ENCODE measurements at places on chromosomes 3 and 15.
A peak's percentile ranks its signal among the peaks of the same experiment; 100 is the strongest.

- DNase-seq = no peak
These were observed 122.6 kb downstream of the LRIG1 start for GRCh38 chr3:66378256-66378655.

- no peak for DNase-seq
These were observed 7.3 kb downstream of the CCDC14 start for GRCh38 chr3:123953735-123954134.

DNA sequence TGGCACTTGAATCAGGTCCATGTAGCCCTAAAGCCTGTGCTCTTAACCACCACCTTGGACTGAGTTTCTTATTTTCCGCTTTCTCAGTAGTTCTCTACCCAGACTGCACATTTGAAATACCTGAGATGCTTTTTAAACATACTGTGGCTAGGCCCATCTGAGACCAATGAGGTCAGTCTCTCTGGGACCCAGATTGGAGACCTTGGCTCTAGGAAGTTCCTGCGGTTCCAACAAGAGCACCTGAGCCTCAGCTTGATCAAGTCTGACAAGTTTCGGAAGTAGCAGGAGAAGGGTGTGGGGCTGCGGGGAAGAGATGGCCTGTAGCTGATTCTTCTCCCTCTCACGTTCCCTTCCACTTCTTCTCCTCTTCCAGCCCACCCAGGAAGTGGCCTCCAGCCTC lies 11.5 kb upstream of the TSEN2 start:
- DNase-seq = no peak

- DNase-seq = no peak
These were observed 144.8 kb downstream of the GABRB3 start for GRCh38 chr15:26628071-26628470.

GRCh38 chr15:87881026-87881425 lies 375.5 kb downstream of the NTRK3 start:
- DNase-seq = no peak

- DNase-seq = no peak
These were observed 294.0 kb upstream of the TBC1D5 start for GRCh38 chr3:18036450-18036815.

- DNase-seq = no peak
These were observed 74.3 kb downstream of the IGF1R start for GRCh38 chr15:98722645-98723044.

GRCh38 chr15:34799149-34800101 lies 4.1 kb upstream of the ACTC1 start:
- peak; percentile 74 for DNase-seq

GRCh38 chr3:65810302-65810701 lies 228.4 kb downstream of the MAGI1 start:
- peak; percentile 56 for DNase-seq

DNA sequence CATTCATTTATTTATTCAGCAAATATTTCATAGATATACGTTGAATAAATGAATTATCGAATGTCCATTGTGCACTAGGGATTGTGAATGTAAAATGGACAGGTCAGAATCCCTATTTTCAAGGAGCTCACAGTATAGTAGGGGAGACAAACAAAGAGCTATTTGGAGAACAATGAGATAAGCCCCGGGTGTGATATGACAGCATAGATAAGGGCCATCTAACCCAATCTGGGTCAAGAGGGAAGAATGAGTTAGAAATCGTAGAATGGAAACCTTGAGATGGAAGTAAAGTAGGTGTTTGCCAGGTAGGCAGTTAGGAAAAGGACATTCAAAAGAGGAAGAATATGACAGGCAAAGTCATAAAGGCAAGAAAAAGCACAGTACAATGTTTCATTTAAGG lies 132.2 kb upstream of the GOLGA6L4 start:
- no peak for DNase-seq

GRCh38 chr3:105353485-105354161 lies 13.1 kb upstream of the ALCAM start:
- DNase-seq = peak; percentile 63

DNA sequence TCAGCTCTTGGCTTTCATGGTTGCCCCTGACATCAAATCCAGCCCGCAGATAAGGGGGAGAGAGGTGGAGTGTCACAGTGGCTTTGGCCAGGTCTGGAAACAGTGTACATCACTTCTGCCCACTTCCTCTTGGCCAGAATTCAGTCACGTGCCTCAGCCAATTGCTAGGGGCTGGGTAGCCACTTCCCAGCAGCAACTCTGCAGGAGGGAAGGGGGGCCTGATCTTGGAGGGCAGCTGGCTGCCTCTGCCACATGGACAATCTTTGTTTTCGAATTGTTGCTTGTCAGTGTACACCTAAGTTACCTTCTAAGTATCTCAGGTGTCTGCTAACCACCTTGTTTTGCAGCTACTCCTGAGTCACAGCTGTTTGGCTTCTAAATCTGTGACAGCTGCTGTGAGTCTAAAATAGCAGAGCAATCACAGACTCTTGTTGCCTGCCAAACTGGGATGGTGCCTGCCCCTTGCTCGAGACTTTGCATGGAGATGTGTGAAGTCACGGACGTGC lies 41.0 kb upstream of the LIMD1 start:
- DNase-seq = peak; percentile 82

DNA sequence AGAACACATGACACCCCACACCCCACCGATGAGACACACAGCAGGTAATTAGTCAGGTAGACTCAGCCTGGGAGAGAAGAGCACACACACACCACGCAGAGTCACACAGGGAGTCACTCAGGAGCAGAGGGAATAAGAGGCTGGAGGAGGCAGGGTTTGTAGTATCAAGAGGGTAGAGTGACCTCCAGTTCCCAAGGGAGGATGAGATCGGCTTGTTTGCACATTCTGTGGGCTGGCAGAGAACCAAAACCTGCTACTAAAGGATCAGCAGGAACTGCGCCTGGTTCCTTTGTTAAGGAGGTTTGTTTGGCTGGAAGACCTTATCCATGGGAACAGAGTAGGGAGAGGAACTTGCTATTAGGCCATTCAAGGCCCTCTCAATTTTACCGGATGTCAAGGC lies 281.4 kb upstream of the SLCO3A1 start:
- DNase-seq = no peak

- DNase-seq = no peak
These were observed 539.5 kb downstream of the NAALADL2 start for GRCh38 chr3:175398676-175399075.

GRCh38 chr3:129501630-129502029 lies 26.8 kb upstream of the RHO start:
- no peak for DNase-seq

DNA sequence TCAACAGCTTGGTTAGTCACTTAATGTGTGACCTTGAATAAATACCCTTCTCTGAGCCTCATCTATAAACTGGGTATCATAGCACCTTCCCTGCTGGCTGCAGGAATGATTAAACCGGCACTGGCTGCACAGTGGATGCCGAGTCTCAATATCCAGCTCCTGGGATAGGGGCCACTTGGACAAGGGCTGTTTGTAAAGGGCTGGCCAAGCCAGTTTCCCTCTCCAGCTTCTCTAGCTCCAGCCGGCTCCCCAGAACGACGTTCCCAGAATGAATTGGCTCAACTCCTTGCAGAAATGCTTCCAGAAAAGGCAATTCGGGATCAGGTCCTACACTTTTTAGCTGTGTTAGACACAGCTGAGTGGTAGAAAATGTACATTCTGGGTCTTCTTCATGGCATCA lies 58.8 kb downstream of the LSM3 start:
- DNase-seq = peak; percentile 83

- peak; percentile 64 for DNase-seq
These were observed 59.3 kb downstream of the CYP11A1 start for GRCh38 chr15:74307827-74308811.

Measured in femur (tissue), 1 donor.